BJ (cell line): ENCODE measurements at places on chromosomes 13 and 19.

GRCh38 chr13:46377554-46377953, 9.5 kb downstream of the RUBCNL start:
- DNase-seq = no peak

DNA sequence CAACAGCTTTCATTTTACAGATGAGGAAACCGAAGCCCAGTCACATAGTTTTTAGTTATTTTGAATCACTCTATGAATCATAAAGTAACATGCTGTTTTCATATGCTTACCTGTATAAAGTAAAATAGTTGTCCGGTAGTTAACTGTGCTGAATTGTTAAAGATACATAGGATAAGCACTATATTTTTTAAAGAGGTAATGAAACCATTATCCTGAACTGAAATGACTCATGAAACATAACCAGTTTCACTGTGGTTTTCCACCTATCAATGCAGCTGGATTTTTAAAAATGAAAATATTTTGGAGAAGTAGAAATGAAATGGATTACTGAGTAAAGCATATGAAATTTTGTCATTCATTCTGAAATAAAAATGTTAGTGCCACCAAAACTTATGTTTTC, 655.0 kb downstream of the OLFM4 start:
- no peak for DNase-seq

DNA sequence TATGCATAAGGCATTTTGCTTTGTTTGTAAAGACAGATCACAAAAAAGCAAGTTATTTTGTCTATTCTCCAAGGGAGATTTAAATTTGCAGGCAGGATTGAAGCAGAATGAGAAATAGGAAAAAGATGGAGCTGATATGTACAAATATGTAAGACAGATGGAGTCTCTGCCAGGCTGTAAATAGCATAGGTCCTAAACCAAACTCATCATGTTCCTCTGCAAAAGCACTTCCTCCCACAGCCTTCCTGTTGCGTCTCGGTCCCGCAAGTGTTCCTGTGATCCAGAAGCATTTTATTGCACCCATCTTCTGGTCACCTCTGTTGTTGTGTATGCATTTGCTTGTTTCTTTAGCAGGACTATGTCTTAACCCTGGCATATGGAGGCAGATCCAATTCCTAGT, 95.7 kb upstream of the CLDN10 start:
- DNase-seq = no peak

GRCh38 chr13:78309497-78310180, 293.7 kb downstream of the POU4F1 start:
- DNase-seq = no peak

DNA sequence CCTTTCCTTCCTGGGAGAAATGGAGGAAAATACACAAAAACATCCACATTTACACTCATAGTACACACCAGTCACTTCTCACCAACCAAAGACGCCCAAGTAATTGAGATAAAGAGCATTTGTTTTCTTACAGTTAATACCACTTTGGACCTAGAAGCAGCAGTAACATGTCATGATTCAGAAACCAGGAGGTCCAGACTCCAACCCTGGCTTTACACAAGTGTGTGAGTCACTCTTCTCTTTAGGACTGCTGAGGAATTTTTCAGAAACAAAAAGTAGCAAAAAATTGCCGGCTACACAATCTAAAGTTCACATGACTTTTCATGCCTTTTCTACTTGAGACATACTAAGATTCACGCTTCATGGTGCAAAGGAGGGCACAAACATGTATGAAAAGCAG, 42.1 kb downstream of the TUBGCP3 start:
- peak; percentile 21 for DNase-seq

DNA sequence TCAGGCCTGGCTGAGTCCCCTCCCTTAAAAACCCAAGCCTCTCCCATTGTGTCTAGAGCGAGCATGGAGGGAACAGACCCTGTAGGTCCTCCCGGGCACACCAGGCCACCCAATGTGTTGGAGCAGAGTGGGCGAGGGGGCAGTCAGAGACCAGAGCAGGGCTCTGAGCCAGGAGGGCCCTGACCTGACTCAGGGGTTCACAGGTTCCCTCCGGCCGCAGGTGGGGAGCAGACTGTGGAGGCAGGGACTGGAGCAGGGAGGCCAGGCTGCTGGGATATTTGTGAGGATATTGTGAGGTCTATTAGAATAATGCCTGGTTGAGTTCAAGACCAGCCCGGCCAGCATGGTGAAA, 1.6 kb upstream of the TYROBP start:
- no peak for DNase-seq

GRCh38 chr13:73001971-73002370, 56.8 kb upstream of the KLF5 start:
- DNase-seq = no peak

GRCh38 chr19:49949742-49950589, 11.0 kb downstream of the SIGLEC11 start:
- DNase-seq = no peak

DNA sequence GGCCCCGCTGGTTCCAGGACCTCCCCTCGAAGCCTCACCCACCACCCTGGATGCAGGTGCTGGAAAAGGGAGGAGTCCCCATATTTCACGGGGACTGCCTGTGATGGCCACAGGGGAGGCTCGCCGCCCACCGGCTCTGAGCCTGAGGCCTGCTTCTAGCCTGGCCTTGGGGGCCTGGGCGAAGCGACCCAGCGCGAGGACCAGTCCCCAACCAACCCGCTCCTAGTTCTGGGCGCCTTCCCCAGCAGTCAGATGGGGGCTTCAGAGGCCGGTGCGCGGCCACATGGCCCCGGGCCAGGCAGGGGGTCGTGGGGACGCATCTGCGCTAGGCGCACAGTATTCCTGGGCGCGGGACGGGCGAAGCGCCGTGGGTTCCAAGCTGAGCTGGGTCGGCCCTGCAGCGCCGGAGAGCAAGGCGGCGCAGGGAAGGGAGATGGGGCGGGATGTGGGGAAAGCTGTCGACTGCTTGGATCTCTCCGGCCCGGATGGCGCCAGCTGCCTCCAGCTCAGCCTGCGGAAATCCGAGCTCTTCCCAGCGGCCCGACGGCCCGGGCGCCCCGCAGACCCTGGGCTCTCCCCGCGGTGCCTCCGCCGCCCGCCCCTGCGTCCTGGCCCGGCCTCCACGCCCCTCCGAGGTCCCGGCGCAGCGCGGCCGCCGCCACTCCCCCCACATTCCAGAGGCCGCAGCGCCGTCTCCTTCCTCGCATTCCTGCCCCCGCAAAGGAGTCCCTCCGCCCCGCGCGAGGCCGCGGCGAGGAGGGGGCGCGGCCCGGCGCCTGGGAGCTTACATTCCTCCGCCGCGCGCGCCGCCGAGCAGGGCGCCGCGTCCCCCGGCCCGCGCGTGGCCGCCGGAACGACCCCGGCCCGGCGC, at the start of gene WTIP:
Gene WTIP, plus strand, starts transcription at position 788 of the 871 bp plus-strand sequence. CDS start 217 bp downstream, outside the sequence.
- DNase-seq = no peak

DNA sequence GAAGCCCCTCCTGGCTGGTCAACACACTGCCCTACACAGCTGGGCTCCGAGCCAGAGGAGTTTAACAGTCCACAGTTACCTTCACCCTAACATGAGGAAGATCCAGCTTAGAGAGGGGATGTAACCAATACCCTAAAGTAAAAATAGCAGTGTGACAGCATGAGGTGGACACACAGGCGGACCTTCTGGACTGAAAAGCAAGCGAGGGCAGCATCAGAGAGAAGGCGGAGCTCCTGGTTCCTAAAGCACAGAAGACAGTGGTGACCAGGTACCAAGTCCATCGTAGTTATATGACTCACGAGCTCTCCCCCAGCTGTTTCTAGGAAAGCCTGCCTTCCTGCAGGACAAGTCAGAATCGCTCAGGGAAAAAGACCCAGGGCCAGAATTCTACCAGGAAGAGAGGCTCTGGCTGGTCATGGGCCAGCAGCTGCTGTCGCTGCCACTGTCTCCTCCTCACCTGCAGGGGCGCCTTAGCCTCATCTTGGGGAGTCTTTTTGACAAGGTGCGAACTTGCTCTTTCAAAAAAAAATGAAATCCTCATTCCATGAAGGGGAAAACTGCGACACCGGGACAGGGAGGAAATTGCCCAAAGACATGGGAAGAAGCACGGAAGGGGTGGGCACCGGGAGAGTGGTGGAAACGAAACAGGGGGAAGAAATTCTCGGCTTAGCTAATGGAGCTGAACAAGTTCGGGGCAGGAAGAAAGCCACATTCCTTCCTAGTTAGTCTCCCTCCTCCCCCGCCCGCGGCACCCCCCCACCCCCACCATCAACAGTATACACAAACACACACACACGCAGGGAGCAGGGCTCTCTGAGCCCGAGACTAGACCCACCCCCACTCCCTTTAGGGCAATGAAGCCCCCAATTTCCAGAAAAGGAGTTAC, 1.7 kb downstream of the ELL start:
- DNase-seq = peak; percentile 34

DNA sequence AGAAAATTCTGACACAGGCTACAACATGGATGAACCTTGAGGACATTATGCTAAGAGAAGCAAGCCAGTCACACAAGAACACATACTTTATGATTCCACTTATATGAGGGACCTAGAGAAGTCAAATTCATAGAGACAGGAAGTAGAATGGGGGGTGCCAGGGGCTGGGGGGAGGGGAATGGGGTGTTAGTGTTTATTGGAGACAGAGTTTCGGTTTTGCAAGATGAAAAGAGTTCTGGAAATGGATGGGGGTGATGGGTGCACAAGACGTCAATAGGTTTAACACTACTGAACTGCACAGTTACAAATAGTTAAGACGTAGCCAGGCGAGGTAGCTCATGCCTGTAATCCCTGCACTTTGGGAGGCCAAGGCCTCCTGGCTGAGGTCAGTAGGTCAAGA, 3.5 kb upstream of the ZNF787 start:
- DNase-seq = no peak

DNA sequence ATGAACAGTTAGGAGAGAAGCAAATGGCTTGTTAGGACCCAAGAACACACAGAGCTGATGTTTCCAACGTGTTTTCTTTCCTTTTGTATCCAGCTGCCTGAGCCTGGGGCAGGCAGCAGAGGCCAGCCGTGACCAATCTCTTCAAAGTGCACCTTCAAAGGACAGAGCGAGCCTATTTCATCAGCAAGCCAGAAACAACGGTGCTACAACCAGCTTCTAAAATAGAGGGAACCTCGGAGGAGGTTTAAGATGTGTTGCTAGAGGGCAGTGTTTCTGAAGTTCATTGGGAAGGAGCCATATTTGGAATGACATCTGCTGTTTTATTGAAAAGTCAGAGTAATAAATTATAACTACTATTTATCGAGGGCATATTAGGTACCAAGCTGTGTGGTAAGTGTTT, 56.2 kb upstream of the RFC3 start:
- DNase-seq = no peak

- DNase-seq = no peak
These were observed 1.4 kb downstream of the ING1 start for GRCh38 chr13:110714797-110715394.

DNA sequence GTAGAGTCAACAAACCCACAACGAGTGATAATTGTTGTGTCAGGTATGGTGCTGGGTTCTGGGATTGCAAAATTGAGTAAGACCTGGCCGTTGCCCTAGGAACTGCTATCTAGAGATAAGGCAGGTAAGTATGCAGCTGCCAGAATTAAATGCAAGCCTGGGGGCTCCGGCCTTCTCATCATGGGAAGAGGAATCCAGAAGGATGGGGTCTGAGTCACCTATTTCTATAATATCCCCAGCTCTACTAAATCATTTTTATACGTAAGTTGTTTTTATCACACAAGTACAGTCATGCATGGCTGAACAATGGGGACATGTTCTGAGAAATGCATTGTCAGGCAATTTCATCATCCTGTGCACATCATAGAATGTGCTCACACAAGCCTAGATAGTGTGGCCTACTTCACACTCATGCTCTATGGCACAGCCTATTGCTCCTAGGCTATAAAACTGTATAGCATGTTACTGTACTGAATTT, 203.0 kb downstream of the KLF5 start:
- no peak for DNase-seq

DNA sequence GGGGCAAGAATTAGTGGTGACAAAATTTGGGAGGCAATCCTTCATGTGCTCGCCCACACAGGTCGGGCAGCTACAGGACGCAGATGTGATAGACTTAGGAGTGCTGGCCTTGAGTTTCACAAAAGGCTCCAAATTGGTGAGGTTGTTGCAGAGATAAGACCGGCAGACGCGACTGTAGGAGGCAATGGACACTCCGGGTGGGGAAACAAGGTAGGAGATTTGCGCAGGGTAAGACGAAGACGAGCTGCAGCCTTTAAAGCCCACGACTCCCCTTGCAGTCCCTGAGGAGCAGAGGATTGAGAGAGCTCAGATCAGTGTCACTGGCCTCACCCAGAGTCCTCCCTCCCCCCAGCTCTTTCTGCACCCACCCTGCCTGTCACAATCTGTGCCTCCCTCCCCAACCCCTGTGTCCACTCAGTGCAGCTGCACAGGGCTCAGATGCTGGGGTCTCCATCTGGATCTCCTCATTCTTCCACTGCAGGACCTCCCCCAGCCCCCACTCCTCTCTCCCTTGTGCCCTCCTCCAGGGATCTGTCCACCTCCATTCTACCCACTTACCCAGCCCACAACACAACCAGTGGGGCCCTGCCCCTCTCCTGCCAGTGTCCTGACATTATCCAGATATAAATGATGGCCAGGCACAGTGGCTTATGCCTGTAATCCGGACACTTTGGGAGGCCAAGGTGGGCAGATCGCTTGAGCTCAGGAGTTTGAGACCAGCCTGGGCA, 6.3 kb downstream of the LYPD4 start:
- DNase-seq = no peak

DNA sequence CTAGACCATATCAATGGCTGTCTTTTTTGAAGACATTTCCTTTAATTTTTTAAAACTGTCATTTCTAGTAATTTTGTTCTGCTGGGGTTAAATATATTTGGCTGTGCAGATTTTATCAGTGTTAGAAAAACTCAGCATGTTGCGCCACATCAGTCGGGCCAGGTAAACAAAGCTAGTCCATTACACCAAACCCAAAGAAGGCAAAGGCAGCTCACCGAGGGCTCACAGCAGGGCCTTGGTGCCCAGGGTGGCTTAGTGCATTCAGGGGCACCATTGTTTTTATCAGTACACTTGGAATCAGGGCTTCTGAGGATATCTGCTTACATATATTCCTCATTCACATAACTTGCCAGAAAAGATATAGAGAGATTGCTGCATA, 22.2 kb downstream of the SPATA13 start:
- no peak for DNase-seq

- no peak for DNase-seq
These were observed 21.6 kb downstream of the SPATA13 start for GRCh38 chr13:24181991-24182702.

- DNase-seq = no peak
These were observed 3.6 kb upstream of the CEACAM3 start for GRCh38 chr19:41792513-41793413.

- no peak for DNase-seq
These were observed 20.1 kb downstream of the SH3GL1 start for GRCh38 chr19:4380254-4380727.
